NCI-H146 (cell line): ENCODE measurements at places on chromosomes 4 and X.

DNA sequence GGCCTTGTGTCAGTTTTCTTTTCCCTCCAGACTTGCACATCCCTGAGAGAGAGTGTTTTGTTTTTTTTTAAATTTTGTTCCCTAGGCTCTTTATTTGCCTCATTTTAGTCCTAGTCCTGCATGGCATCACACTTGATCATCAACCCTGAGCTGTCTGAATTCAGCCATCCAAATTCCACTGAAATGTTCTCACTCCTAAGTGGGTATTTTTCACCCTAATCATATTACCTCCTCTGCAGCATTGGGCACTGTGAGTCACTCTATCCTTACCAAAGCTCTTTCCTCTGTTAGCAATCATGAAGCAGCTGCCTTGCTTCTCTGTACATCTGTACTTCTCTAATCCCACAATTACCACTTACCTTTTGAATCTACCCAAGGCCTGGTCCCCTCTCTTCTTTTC is 356.6 kb upstream of the MAGEB2 start:
- no peak for DNase-seq

- DNase-seq: no peak
Measured at GRCh38 chr4:108048997-108049396, 59.3 kb downstream of the HADH start.

GRCh38 chrX:18034945-18035344 is 173.8 kb upstream of the RAI2 start:
- no peak for DNase-seq

DNA sequence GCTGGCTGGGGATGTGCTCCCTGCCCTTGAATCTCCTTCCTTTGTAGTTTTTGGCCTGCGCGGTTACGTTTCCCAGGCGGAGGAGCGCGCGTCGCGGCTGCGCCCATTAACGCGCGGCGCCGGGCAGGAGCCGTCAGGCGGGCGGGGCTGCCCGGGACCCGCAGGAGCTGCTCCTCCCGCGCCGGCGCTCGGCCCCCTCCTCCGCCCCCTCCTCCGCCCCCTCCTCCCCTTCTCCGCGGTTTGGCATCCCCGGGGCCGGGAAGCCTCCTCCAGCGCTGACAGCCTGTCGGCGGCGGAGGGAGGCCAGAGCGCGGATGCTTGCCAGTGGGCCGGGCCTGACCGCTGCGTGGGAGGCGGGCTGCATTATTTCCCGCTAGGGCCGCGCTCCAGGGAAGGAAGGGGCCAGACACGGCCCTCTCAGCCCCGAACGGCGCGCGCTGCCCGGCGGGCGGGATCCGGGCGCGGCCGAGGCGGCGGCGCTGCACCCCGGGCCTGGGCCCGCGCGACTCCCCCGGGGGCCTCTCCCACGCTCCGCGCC is at the start of gene DCLK2:
DCLK2 (plus strand) TSS at position 405 of the 538 bp plus-strand sequence. CDS start 583 bp downstream, outside the sequence.
- peak; percentile 79 for DNase-seq

- DNase-seq: no peak
Measured at GRCh38 chr4:187608001-187608421, 387.6 kb upstream of the ZFP42 start.

GRCh38 chrX:1093121-1093520 is 119.3 kb downstream of the CRLF2 start:
- no peak for DNase-seq

GRCh38 chr4:81404294-81404693 is 67.4 kb downstream of the RASGEF1B start:
- no peak for DNase-seq

- DNase-seq: no peak
Measured at GRCh38 chr4:182427554-182427953, 184.4 kb downstream of the TENM3 start.

GRCh38 chrX:72201836-72202536 is 20.4 kb downstream of the PIN4 start:
- DNase-seq: no peak

- peak; percentile 14 for DNase-seq
Measured at GRCh38 chr4:53590187-53590586, 1.1 kb downstream of the LNX1 start.

- DNase-seq: no peak
Measured at GRCh38 chr4:48668254-48669017, 111.6 kb downstream of the FRYL start.

DNA sequence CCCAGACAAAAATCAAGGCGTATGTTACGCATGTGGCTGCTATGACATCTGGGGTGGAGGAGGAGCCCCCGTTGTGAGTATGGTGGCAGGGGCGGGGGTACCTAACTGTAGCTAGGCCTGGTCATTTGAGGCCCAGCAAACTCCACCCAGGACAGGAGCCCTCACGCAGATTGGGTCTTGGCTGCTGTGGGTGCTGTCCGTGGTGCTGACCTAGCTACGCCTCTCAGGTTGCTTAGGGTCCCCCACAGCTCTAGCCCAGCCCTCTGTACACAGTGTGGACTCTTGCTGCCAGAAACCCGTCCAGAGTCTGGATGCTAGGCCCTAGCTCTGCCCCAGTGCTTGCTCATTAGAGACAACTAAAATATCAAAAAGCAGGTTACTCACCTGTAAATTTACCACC is 146.7 kb upstream of the PSAPL1 start:
- DNase-seq: no peak
